Right ventricle myocardium inferior (tissue), 1 donor: ENCODE measurements at places on chromosomes 6 and 20. TPM values are rescaled to one million over a fixed set of nuclear protein-coding genes. Genes with fewer than 3 reads are reported as not detected.
A peak's percentile ranks its signal among the peaks of the same experiment; 100 is the strongest.

The ZSCAN26 gene
- 11.1 TPM for total RNA-seq

The TOX2 gene
- 1.1 TPM for total RNA-seq

The SLC22A2 gene
- total RNA-seq, result not detected

The EMILIN3 gene
- total RNA-seq, result 6.6 TPM

The SMIM28 gene
- not detected for total RNA-seq

GRCh38 chr6:66731310-66731709, 1024.3 kb upstream of the EYS start:
- DNase-seq, result no peak

DNA sequence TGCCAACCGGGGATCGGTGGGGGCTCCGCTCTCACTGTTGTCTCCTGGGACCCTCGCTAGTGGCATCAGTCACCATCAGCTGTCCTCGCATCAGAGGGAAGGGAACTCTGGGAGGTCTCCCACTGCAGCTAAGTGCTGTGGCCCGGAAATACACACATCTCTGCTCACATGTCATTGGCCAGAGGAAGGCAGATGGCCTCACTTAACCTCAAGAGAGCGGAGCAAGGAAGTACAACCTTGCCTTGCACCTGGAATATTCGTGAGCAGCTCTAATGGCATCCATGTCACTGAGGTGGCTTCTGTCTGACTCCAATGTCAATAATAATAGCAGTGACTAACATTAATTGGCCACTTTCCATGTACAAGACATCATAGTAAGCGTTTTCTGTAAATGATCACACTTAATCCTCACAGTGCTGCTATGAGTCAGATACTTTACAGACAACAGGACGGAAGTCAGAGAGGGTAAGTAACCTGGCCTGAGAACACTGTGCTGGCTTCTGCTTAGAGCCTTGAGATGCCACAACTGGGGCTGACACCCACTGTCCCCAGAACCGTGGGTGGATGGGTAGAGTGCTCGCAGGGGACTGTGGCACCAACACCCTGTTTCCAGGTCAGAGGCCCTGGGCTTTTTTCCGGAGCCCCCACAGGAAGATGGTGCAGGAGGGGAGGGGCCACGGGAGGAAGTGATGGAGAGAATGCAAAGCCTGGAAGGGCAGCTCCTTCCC, 6.0 kb downstream of the LHFPL5 start:
- no peak for DNase-seq

DNA sequence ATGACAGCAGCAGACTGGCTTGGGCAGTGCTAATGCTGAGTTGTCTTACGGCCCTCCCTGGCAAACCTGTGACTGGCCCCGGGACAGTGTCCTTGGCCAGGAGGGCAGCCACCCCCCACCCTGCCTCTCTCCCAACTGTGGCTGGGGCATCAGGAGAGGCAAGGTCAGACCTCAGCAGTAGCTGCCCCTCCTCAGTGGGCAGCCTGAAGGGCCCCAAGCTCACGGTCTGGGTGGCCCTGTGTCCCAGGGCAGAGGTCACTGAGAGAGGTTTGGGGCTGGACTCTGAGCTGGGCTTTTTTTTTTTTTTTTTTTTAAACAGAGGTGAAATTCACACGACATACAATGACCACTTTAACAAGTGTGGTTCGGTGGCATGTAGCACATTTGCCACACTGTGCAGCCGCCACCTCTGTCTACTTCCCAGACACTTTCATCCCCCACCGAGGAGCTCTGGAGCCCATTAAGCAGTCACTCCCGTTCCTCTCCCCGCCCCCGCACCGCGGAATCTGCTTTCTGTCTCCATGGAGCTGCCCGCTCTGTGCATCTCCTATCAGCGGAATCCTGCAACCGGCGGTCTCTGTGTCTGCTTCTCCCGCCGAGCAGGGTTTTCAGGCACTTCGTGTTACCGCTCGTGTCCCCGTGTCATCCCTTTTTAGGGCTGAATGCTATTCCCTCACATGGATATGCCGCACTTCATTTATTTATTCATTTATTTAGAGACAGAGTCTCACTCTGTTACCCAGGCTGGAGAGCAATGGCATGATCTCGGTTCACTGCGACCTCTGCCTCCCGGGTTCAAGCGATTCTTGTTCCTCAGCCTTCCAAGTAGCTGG, 67.9 kb upstream of the GATA5 start:
- no peak for DNase-seq

DNA sequence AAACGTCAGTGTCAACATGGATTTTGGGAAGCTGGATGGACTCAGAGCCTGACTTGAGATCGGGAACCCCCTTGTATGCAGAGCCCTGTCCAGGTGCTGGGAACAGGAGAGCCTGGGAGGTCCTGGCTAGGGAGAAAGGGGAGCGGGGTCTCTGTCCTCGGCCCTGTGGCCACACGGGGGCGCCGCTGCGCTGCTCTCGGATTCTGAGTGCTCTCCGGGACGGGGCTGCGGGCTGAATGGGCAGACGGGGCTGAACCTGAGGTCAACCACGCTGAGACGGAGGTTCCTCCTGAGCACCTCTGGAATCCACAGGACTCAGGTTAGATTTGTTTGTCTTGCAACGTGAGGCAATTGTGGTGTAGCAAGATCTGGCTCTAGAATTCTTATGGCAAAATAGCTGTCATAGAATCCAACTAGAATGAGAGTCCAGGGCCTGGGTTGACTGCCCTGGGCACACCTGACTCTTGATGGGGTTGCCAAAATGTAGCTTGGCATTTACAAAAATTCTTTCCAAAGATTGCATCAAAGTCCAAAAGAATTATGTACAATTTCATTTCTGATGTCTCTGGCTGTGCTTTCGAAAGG, 20.6 kb upstream of the HLA-F start:
- DNase-seq, result peak; percentile 85

GRCh38 chr6:105832313-105832761, 253.8 kb upstream of the PRDM1 start:
- DNase-seq, result no peak

DNA sequence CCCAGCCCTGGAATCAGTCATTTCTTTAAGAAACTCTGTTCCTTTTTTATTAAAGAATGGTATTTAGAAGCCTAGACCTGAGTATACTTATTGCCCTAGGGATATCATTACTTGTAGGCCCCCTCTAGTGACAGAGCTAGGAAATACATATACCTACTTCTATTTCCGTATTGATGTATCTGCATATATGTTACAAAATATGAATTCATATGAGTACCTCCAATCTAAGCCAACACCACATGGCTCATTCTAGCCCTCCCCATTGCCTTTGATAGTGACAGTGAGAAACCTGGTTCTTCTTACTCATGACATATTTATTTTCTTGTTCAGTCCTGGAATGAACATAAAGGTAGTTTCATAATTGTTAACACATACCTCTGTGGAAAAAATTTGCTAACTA, 137.2 kb downstream of the FARS2 start:
- DNase-seq, result no peak

DNA sequence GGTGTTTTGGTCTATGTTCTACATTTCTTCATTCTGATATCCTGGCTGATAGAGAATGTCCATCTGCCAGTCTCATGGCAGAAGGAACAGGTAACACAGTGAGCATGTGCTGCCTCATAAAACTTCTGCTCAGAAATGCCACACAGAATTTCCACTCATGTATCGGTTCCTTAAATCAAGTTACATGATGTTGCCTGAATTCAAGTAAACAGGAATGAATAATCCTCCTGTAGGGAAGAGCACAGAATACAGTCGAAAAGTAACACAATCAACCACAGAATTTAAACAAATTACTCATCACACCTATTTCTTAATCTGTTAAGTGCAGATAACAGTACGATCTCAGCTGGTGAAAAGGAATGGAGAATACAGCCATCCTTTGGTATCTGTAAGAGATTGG, 74.7 kb downstream of the FAM217A start:
- DNase-seq, result no peak

DNA sequence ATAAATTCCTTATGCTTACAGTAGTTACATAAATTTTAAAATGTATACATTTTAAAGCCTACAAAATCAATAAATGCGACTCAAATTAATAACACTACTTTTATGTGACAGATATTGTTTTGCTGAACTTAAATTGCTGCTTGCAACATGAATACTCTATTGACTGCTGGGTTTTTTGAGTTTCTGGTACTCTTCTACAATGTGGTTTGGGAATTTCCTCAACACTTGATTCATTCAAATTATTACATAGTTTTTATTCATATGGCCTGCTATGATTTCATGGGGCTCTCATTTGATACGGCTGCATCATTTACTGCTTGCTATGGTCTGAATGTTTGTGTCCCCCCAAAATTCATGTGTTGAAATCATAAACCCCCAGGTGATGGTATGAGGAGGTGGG, 2.3 kb upstream of the TXLNB start:
- DNase-seq, result no peak

DNA sequence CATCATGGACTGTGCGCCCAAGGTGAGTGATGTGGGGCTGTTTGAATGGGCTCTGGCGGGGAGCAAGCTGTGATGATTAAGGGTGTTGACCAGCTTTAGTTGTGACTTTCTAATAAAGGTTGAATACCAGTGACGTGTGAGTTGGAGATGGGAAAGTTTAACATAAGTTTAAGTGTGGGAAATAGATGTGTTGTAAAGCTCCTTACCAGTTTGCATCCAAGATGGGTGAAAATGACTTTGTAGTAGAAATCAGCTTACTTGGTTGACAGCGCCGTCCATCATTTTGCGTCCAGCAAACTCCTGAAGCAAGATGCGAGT, 372 bp downstream of the CASS4 start:
- DNase-seq, result no peak
